ENCODE measurements at places on chromosomes 16 and 17.
A peak's percentile ranks its signal among the peaks of the same experiment; 100 is the strongest.

GRCh38 chr17:59010026-59010425, 96.7 kb downstream of the TRIM37 start:
- DNase-seq = no peak

DNA sequence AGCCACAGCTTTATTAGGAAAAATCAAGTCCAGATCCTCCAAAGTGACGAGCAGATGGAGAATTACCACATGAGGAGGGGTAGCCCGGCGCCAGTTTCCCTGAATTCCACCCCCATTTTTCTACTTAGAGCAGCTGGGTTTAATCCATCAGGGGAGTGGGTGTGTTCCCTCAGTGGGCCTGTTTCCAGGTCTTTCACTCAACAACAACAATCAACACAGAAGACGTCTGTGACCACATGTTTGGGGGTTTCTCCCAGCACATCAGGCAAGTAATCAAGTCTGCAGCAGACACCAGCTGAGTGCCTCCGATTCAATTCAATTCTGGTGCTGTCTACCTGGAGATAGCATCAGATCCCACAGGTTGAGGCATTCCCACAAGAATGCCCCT, 6.8 kb downstream of the SLC6A2 start:
- DNase-seq = no peak

DNA sequence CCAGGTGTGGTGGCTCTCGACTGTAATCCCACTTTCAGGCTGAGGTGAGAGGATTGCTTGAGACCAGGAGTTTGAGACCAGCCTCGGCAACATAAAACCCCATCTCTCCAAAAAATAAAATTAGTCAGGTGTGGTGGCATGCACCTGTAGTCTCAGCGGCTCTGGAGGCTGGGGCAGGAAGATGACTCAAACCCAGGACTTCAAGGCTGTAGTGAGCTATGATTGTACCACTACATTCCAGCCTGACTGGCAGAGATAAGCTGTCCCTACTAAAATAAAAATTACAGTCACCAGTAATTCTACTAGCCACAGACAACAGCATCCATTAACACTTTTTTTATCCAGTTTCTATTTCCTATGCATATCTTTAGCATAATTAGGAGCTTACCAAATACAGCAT, 176.3 kb downstream of the CPPED1 start:
- no peak for DNase-seq

DNA sequence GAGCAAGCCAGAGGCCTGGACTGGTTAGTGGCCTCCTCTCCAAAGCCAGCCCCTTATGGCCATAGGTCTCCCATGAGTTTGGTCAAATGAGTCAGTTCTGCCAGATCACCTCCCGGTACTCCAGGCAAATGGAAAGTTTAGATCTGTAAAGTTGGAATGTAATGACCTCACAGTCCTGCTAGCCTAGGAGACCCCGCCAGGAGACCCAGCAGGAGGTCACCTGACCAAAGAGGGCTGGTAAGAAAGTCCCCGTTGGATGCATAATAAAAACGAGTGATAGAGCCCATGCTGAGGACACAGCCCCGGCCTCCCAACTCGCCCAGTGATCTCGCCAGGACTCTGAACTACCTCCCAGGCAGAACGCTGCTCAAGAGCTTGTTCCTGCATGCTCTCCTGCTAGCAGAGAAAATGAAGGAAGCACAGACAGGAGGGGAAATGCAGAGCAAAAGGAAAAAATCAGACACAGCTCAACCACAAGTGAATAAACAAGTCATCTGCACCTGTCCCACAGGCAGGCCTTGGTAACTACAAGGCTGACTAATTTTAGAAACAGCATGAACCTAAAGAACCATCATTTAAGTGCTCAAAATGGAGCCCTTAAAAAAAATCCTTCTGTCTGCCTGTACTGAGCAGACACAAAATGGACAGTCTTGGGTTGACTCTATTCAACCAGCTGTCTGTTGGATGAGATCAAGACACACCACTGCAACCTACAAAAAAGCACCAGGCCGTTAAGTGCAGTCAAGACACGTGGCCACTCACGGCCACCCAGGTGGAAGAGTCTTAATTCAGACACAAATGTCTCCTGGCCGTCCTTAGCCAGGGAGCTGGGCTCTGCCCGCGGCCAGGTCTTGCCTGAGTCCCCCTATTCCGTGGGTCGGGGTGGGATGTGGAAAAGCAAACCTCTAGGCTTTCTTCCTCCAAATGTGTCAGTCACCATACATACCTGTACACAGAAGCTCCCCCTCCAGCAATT, 9.2 kb downstream of the CDIP1 start:
- DNase-seq = no peak

DNA sequence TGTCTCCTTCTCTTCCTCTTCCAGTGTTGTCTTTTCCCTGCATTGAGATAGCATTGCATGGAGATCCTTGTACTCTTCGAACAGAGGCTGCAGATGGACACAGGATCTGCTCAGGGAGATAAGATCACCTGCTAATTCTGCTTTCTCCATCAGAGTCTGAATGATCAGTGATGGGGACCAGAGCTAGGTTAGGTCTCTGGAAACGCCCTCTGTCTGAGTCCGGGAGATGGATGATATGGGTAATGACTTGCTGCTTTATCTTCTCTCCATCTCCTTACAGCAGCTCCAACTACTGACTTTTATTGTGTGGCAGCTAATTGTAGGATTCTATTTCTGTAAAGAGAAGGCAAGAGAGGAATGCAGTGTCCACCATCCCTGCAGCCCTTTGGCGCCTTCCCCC, 435.6 kb downstream of the WWOX start:
- no peak for DNase-seq

DNA sequence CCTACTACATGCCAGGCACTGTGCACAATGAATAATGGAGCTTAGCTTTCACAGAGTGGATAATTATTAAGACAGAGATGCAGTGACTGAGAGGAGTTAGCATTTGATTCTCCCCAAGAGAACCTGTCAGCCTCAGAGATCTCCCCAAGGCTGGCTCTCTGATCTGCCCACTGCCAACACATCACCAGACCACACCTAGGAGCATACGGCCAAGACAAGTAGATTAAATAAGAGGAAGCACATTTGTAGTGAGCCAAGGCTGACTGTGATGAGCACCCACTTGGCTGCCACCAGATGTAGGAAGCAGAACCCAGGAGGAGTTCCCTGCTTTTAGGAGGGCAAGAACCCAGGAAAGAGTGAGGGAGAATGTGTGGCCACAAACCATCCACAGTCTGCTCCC, 130.1 kb downstream of the SPACA3 start:
- no peak for DNase-seq

- DNase-seq = peak; percentile 28
These were observed 47.7 kb downstream of the BEAN1 start for GRCh38 chr16:66474750-66475199.

DNA sequence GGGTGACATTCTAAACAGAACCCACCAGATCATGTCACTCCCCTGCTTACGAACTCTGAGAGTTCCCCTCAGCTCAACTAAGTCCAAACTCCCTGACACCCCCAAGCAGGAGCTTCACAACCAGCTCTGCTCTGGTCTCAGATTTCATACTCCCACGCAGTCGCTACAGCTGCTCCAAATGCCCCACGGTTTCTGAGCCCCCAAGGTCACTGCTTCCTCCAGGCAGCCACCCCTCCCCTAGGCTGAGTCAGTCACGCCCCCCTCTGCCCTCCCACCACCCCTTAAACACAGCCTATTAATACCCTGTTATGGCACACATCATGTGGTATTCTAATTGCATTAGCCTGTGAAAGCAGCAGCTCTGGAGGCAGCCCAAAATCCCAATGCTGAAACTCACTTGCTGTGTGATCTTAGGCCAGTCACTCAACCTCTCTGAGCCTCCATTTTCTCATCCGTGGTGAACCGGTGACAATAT, 51.5 kb downstream of the GSG1L start:
- DNase-seq = no peak

DNA sequence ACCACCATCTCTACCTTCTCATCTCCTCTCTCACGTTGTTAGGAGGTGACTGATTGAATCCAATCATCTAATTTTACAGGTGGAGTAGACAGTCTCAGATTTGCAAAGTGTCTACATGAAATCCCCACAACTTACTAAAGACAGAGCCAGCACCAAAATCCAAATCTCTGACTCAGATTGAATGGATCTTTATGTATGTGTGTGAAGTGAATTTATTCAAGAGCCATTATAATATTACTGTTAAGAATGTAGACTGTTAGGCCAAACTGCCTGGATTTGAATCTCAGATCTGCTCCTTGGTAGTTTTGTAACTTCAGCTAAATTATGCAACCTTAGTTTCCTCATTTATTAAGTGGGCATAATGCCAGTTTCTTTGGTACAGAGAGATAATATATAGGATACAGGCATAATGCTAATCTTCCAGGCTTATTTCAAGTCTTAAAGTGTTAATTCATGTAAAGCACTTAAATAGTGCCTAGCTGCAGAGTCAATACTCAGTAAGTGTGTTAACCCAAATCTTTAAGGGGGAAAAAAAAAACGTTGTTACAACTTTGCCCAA, 12.7 kb downstream of the CNEP1R1 start:
- no peak for DNase-seq

DNA sequence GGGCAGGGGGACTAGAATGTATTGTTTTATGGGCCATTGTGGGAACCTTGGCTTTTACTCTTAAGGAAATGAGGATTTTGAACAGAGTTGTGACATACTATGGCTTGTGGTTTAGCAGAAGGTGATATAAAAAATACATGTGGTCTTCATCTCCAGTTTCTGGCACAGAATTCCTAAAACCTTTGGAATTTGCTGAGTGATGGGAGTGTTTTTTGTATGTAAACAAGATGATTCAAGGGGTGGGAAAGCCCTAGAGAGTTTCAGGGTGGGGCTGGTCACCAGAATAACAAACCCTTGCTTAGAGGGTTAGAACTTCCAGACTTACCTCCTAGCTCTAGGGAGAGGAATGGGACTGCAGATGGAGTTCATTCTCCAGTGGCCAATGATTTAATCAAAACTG, 316.1 kb downstream of the PHKB start:
- DNase-seq = no peak

DNA sequence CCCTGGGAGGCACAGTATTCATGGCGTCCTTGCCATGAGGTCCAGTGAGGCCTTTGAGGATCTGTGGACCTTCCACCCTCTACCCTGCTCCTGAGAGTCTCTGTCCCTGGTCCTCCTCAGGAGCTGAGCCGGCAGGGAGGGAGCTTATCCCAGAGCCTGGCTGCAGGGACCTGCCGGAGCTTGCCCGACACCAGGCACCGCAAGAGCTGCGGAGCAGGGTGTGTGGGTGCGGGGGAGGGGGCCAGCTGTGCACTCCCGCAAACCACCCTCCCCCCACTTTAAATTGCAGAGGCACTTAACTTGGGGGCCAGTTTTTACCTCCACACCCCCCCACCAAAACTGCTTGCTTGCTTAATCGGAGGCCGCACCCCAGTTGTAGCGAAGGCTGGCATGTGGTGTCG, 609 bp upstream of the ZNF750 start:
- DNase-seq = no peak
